Brain microvascular endothelial cell (primary cell): ENCODE measurements at places on chromosomes 3 and 15.

DNA sequence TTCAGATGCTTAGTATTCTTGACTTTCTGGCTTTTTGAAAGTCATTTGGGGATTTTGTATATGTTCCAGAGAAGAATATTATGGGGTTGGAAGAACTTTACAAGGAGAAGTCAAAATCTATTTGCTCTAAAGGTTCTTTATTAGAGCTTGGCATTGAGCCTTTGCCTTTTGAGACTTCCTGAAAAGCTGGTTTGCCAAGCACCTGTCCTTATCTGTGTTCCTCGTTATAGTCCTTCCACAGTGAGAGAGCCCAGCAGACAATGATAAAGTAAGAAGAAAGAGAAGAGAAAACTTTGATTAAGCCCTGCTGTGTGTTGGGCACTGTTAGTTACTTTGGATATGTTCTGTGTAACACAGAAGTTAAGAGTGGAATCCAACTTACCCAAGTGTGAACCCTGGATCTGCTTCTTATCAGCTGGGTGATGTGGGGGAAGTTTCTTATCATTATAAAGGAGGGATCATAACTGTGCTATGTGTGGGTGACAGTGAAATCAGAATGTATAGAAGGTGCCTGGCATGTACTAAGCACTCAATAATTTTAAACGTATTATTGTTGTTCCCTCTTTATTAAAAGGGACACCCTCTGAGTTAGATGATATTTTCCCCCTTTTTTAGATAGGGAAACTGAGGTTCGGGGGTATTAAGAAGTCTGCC lies 44.3 kb upstream of the POLR2M start:
- no peak for DNase-seq

- DNase-seq, result peak; percentile 61
Measured at GRCh38 chr3:78647726-78648125, 1120.1 kb downstream of the ROBO1 start.

GRCh38 chr3:63538919-63539318 lies 113.6 kb upstream of the SNTN start:
- DNase-seq, result no peak

DNA sequence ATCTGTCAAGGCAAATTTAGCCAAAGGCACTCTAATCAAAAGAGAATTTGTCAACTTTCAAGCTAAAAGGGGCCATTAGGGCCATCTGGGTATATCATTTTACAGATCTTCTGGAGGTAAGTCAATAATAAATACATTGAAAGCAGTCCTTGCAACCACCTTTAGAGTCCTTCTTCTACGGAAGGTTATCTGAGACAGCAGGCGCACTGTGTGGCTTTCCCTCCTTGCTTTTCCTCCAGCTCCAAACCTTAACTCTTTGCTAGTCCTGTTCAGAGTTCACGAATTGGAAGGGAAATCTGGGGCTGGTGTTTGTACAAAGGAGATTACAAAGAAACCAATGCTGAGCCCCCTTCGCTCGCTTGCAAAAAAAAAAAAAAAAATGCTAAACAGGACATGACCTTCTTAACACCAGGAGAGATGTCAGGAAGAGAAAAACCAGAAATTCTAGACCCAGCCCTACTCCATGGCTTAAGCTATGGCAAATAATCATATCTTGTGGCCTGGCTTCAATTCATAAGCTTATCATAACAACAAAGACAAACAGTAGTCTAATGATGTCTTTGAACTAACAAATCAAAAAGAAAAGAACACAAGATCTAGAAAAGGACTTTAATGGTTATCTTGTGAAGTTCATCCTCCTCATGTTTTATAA lies 215.7 kb downstream of the STT3B start:
- no peak for DNase-seq

GRCh38 chr3:1960506-1960905 lies 138.2 kb upstream of the CNTN4 start:
- DNase-seq, result no peak

- no peak for DNase-seq
Measured at GRCh38 chr3:147497286-147497685, 88.1 kb downstream of the ZIC1 start.

DNA sequence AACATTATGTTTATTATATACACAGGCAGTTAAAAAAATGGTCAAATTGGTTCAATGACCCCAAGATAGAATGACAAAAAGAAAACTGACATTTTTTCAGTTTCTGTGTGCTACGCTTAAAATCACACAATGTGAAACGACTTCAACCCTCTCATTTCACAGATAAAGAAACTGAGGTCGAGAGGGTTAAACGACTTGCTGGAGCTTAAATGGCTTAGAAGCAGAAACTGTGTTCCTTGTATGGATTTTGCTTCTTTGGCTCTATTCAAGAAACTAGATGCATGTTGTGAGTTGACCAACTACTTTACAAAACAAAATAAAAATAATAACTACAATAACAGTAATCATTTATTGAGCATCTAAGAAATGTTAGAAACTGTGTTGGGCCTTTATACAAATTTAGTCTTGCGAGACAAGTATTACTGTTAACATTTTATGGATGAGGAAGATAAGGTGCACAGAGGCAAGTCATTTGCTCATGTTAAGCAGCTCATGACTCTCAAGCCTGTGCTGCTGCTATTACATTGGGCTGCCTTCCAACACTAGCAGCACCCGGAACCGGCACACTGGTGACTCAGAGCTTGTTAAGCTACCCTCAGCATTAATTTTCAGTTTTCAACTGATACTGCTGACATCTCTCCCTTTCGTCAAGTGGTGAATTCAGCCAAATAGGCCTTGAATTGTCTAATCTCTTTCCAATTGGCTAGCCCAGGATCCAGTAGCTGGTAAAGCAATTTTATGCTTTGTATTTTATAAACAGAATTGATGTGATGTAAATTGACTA lies 487.6 kb downstream of the NAALADL2 start:
- DNase-seq, result peak; percentile 92

DNA sequence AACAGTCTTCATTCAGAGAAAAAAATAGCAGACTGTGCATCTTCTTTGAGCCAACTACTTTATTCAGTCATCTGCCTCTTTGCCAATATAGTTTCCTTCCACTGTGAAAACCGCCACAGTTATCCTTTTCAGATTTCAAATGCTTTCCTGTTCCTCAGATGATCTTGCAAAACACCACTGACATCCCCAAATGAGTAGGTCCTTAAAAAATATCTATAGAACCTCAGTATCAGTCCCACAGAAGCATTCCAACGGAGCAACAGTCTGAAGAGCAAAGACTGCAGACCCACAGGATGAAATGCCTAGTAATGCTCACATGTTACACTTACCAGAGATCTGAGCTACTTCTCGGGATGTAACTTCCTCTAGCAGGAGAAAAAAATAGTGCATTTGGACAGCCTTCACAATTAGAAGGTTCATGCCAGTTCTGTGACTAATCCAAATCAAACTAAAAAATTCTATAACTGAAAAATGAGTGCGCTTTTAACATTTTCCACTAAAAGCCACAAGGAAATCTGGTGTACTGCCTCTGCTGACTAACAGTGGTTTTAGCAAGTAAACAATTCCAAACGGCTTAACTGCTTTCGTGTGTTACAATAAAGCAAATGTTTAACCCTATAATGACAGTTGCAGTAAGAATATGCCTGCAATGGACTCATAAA lies at the start of gene ANKRD28:
Gene ANKRD28 (minus strand): TSS at position 338 of the 662 bp plus-strand sequence. CDS start 1,458 bp downstream, outside the sequence.
- DNase-seq, result peak; percentile 87

GRCh38 chr15:95937128-95937528 lies 393.4 kb upstream of the NR2F2 start:
- DNase-seq, result peak; percentile 12
